ENCODE measurements at places on chromosomes 6 and 20. TPM values are rescaled to one million over a fixed set of nuclear protein-coding genes. Genes with fewer than 3 reads are reported as not detected.

GRCh38 chr20:47317127-47317895 is 39.2 kb downstream of the ZMYND8 start:
- DNase-seq = peak; percentile 91
- H3K27me3 ChIP-seq = no peaks in the 10 kb centered on the region
- H3K27ac ChIP-seq = peak overlapping the region; percentile 93
- no peak overlapping the region for H3K4me3 ChIP-seq
- peaks cover 64% of the 10 kb centered on the region for H3K4me1 ChIP-seq

GRCh38 chr6:40054186-40054585 is 119.9 kb upstream of the MOCS1 start:
- H3K36me3 ChIP-seq = no peaks in the 10 kb centered on the region
- no peak for DNase-seq
- no peaks in the 10 kb centered on the region for H3K27me3 ChIP-seq

DNA sequence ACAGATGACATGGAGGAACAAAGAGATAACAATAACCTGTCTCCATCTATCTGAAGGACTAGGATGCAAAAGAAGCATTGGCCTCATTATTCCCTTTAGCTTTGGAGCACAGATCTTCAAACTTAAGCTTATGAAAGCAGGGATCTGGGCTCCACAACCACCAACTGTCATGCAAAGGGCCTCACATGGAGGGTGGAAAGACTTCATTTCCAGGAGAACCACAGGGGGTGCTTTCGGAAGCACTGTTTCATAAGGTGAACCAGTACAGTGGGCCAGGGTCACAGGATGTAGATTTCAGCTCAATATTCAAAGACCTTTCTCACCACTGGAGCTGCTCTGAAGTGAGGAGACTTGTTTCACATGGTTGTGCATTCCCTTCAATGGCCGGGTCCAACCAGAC is 55.1 kb upstream of the MYB start:
- no peaks in the 10 kb centered on the region for H3K4me1 ChIP-seq
- no peak overlapping the region for H3K27ac ChIP-seq
- H3K4me3 ChIP-seq = no peak overlapping the region
- H3K36me3 ChIP-seq = no peaks in the 10 kb centered on the region

DNA sequence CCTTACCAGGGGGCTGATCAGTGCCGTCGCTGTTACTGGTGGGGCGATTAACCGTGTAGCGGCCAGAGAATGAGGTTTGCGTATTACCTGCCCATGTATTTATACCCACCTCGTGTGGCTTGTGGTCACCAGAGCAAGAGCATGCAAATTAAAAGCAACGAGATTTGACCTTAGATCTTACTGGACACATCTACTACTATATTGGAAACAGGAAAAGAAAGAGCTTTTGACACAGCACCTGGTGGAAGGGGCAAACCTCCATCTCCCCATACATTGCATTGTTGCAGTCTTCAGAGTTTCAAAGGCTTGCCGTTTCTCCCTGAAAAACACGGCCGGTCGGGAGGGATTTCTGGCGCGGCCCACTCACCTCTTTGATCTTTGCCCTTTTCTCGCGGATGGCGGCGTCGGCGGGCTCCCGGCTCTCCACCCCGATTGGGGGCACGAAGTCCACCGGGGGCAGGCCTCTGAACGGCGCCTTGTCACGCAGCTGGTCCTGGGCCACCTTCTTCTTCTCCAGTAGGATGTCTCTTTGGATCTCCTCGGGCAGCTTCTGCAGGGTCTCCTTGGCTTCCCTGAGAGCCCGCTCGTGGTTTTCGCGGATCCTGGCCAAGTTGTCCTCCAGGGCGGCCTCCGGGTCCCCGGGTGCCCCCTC is 1.3 kb downstream of the MAN1A1 start:
- H3K27ac ChIP-seq = no peak overlapping the region
- no peaks in the 10 kb centered on the region for H3K36me3 ChIP-seq
- peaks cover 18% of the 10 kb centered on the region for H3K4me1 ChIP-seq
- no peak for DNase-seq
- peak overlapping the region; percentile 49 for H3K4me3 ChIP-seq

DNA sequence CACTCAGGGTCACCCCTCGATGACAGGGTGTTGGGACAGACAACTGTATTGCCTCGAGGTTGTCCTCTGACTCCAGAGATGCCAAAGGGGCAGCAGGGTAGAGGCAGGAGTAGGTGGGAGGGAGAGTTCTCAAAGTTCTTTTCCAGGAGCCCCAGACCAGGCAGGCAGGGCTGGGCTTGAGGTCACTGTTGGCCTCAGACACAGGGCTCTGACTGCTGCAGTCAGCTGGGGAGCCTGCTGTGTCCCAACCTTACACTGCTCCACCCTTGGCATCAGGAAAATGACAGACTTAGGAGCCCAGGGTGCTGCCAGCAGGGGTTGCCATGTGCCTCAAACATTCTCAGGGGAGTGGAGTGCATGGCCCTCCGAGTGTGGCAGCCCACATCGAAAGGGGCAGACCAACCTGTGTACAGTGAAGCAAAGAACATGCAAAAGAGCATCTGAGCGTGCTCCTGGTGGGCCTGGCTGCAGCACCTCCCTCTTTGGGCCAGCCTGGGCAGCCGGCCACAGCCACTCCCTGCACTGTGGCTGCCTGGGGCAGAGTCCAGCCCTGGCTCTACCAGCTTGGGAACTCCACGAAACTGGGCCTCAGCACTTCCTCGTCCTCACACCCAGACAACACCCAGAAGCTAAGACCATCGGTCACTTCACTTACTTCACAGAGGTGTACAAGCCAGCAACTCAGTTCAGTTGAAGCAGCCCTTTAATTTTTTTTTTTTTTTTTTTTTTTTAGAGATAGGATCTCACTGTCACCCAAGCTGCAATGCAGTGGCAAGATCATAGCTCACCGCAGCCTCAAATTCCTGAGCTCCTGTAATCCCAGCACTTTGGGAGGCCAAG is 24.0 kb downstream of the C6orf132 start:
- no peak for DNase-seq
- H3K4me1 ChIP-seq = no peaks in the 10 kb centered on the region
- H3K36me3 ChIP-seq = no peaks in the 10 kb centered on the region
- H3K4me3 ChIP-seq = no peak overlapping the region
- H3K27me3 ChIP-seq = no peaks in the 10 kb centered on the region

- H3K4me3 ChIP-seq = no peak overlapping the region
- H3K27ac ChIP-seq = no peak overlapping the region
- DNase-seq = no peak
- H3K27me3 ChIP-seq = no peaks in the 10 kb centered on the region
These were observed 94.6 kb downstream of the BANF2 start for GRCh38 chr20:17794400-17794799.

GRCh38 chr6:84860920-84861319 is 96.5 kb upstream of the TBX18 start:
- H3K4me1 ChIP-seq = no peaks in the 10 kb centered on the region
- no peaks in the 10 kb centered on the region for H3K27me3 ChIP-seq
- DNase-seq = no peak
- H3K4me3 ChIP-seq = no peak overlapping the region
- H3K36me3 ChIP-seq = no peaks in the 10 kb centered on the region

GRCh38 chr6:89122625-89123024 is 4.8 kb upstream of the SRSF12 start:
- 0 out of 2 replicates have a peak, but pooled peaks cover under 1% of the 10 kb centered on the region for H3K36me3 ChIP-seq
- H3K4me1 ChIP-seq = peaks cover under 1% of the 10 kb centered on the region
- no peak overlapping the region for H3K4me3 ChIP-seq
- no peak for DNase-seq

- H3K4me3 ChIP-seq = peak overlapping the region; percentile 51
- H3K4me1 ChIP-seq = peaks cover 47% of the 10 kb centered on the region
- peak; percentile 88 for DNase-seq
- H3K27me3 ChIP-seq = no peaks in the 10 kb centered on the region
- peaks cover 5% of the 10 kb centered on the region for H3K36me3 ChIP-seq
These were observed 33.0 kb downstream of the RREB1 start for GRCh38 chr6:7140631-7141378.

- no peaks in the 10 kb centered on the region for H3K27me3 ChIP-seq
- no peak overlapping the region for H3K4me3 ChIP-seq
- peaks cover 39% of the 10 kb centered on the region for H3K4me1 ChIP-seq
- H3K27ac ChIP-seq = peak overlapping the region; percentile 5
- DNase-seq = no peak
These were observed 124.0 kb downstream of the OGFRL1 start for GRCh38 chr6:71412559-71413140.

- DNase-seq = no peak
- no peaks in the 10 kb centered on the region for H3K4me1 ChIP-seq
- no peaks in the 10 kb centered on the region for H3K36me3 ChIP-seq
- H3K27me3 ChIP-seq = no peaks in the 10 kb centered on the region
- H3K4me3 ChIP-seq = no peak overlapping the region
These were observed 22.7 kb downstream of the LYRM2 start for GRCh38 chr6:89615882-89616281.

GRCh38 chr6:56796196-56796532 is 153.5 kb upstream of the DST start:
- H3K27me3 ChIP-seq = no peaks in the 10 kb centered on the region
- no peak for DNase-seq
- H3K4me1 ChIP-seq = peaks cover 36% of the 10 kb centered on the region

GRCh38 chr20:1897541-1897940 is 2.3 kb downstream of the SIRPA start:
- H3K27ac ChIP-seq = no peak overlapping the region
- no peak overlapping the region for H3K4me3 ChIP-seq
- peaks cover 9% of the 10 kb centered on the region for H3K4me1 ChIP-seq
- DNase-seq = no peak
- H3K27me3 ChIP-seq = no peaks in the 10 kb centered on the region

- H3K27me3 ChIP-seq = no peaks in the 10 kb centered on the region
- H3K4me3 ChIP-seq = no peak overlapping the region
- no peaks in the 10 kb centered on the region for H3K36me3 ChIP-seq
- peaks cover 2% of the 10 kb centered on the region for H3K4me1 ChIP-seq
- no peak overlapping the region for H3K27ac ChIP-seq
These were observed 96.3 kb upstream of the GCM1 start for GRCh38 chr6:53244958-53245357.

GRCh38 chr20:25299806-25300205 is 51.9 kb downstream of the PYGB start:
- H3K27me3 ChIP-seq = no peaks in the 10 kb centered on the region
- peaks cover 92% of the 10 kb centered on the region for H3K36me3 ChIP-seq
- H3K27ac ChIP-seq = peak overlapping the region; percentile 19
- H3K4me3 ChIP-seq = no peak overlapping the region
- no peak for DNase-seq

DNA sequence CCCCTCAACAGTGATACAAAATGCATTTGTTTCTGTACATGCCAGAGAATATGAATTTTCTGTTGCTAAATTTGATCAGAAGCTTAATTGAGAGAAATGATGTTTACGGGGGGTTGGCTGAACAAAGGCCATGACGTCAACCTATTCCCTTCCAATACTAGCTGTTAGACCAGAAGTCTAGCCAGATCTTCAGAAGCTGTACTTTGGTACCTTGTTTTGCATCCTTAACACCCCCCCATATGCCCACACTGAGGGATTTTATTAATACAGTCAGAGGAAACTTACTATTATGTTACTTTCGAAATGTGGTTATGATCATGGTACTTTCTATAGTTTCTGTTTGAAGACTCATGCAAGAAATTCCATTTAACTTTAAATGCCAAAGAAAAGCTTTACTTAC is 3.1 kb downstream of the NCOA7 start:
- no peak overlapping the region for H3K4me3 ChIP-seq
- no peaks in the 10 kb centered on the region for H3K27me3 ChIP-seq
- peaks cover 22% of the 10 kb centered on the region for H3K4me1 ChIP-seq
- peaks cover 6% of the 10 kb centered on the region for H3K36me3 ChIP-seq
- no peak for DNase-seq

DNA sequence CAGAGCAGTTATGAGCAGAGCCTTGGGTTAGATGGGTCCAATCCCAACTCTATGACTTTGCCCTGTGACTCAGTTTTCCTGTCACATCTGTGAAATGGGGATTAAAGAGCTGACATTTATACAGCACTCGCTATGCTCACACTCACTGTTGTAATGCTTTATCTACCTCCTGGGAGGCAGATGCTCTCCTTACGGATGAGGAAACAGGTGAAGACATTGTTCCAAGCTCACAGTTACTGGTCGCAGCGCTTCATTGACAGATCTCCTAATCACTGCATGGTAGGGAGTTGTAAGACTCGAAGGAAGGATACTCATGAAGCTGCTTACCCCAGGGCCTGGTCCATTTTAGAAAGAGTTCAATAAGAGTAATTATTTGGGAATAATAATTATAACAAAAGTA is 2.9 kb upstream of the MYLK2 start:
- H3K4me3 ChIP-seq = no peak overlapping the region
- H3K4me1 ChIP-seq = peaks cover 19% of the 10 kb centered on the region
- H3K27ac ChIP-seq = no peak overlapping the region
- DNase-seq = no peak
- H3K27me3 ChIP-seq = no peaks in the 10 kb centered on the region

GRCh38 chr6:107543088-107543487 is 53.2 kb downstream of the SOBP start:
- peaks cover 6% of the 10 kb centered on the region for H3K4me1 ChIP-seq
- H3K36me3 ChIP-seq = no peaks in the 10 kb centered on the region
- DNase-seq = no peak
- no peak overlapping the region for H3K4me3 ChIP-seq

DNA sequence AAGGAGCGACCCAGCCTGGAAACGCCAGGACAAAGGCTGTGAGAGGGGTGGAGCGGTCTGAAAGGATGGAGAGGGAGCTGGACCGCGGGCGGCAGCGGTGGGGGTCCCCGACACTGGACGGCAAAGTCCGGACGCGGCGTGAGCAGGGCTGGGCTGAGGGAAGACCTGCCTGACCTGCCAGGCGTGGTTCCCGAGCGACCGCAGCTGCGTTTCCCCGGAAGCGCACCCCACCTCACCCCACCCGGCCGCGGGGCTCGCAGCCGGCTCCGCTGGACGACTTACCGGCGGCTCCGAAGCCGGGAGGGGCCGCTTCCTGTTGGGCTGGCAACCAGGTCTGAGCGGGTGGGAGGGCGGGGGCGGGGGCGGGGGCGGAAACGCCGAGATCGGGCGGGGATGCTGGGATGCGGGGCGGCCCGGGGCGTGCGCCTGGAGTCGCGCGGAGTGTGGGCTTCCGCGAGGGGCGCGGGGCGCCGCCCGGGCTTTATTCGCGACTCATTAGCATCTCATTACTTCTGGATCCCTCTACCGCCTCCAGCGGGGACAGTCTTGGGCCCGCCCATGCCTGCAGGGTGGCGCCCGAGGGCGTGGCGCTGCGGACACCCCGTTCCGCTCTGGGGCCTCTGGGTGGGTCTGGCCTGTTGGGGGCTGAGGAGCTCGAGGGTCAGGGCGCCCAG is at the start of gene MICAL1:
TSS of gene MICAL1 (minus strand) at position 336 of the 674 bp plus-strand sequence. CDS start 1,576 bp downstream, outside the sequence.
- peak; percentile 79 for DNase-seq
- H3K27me3 ChIP-seq = no peaks in the 10 kb centered on the region
- peaks cover 42% of the 10 kb centered on the region for H3K36me3 ChIP-seq
- peaks cover 19% of the 10 kb centered on the region for H3K4me1 ChIP-seq
- H3K27ac ChIP-seq = peak within 1 kb of the TSS; percentile 75
- H3K4me3 ChIP-seq = peak within 1 kb of the TSS; percentile 96

Gene DEFB119
- not detected for total RNA-seq

Gene TCP11
- total RNA-seq = 1.6 TPM

Gene KCNQ5
- total RNA-seq = 0.38 TPM

Gene PABPC1L
- 4.8 TPM for total RNA-seq

Gene BICRAL
- total RNA-seq = 2.2 TPM

Gene RIMS4
- total RNA-seq = not detected

Gene VIP
- 0.06 TPM for total RNA-seq

Gene FNDC1
- total RNA-seq = 5.7 TPM

Gene FOXS1
- total RNA-seq = 1.5 TPM

All from SJSA1 (cell line).